ENCODE measurements at places on chromosomes 1 and 21. TPM values are rescaled to one million over a fixed set of nuclear protein-coding genes. Genes with fewer than 3 reads are reported as not detected.

The PLA2G2F gene
- not detected for total RNA-seq

The OR2L3 gene
- total RNA-seq = 0.33 TPM

The GBP5 gene
- total RNA-seq = 0.93 TPM

The SLC35F3 gene
- total RNA-seq = 6.5 TPM

The SMPDL3B gene
- total RNA-seq = 3.0 TPM

The CFAP141 gene
- not detected for total RNA-seq

The SDC3 gene
- total RNA-seq = 49.3 TPM

The HTR6 gene
- total RNA-seq = not detected

The GALE gene
- 19.2 TPM for total RNA-seq

The PHGDH gene
- total RNA-seq = 81.1 TPM

The SPRR3 gene
- total RNA-seq = not detected

The LCE1D gene
- total RNA-seq = not detected

The PPIAL4G gene
- total RNA-seq = not detected

The CD160 gene
- total RNA-seq = not detected

The FAM131C gene
- 4.0 TPM for total RNA-seq

The CELSR2 gene
- 35.2 TPM for total RNA-seq

The CR1L gene
- not detected for total RNA-seq

The SELENON gene
- 44.3 TPM for total RNA-seq

The AKT3 gene
- total RNA-seq = 157 TPM

The S1PR1 gene
- total RNA-seq = 34.5 TPM

The GJA9 gene
- total RNA-seq = not detected

The SOAT1 gene
- 17.6 TPM for total RNA-seq

The COL24A1 gene
- 6.9 TPM for total RNA-seq

The CA6 gene
- total RNA-seq = not detected

The BMP8B gene
- total RNA-seq = 6.8 TPM

The PRKAA2 gene
- 32.7 TPM for total RNA-seq

The OR2G6 gene
- total RNA-seq = not detected

The MTMR11 gene
- 17.9 TPM for total RNA-seq

The PLEKHN1 gene
- total RNA-seq = 0.88 TPM

The GORAB gene
- 29.3 TPM for total RNA-seq

The ORC1 gene
- 3.1 TPM for total RNA-seq

The ADCY10 gene
- total RNA-seq = 0.49 TPM

The GNAT2 gene
- 21.8 TPM for total RNA-seq

The IFFO2 gene
- 13.5 TPM for total RNA-seq

The MPL gene
- total RNA-seq = 0.93 TPM
